CD4-positive, alpha-beta T cell (primary cell): ENCODE measurements at places on chromosomes 4 and X. TPM values are rescaled to one million over a fixed set of nuclear protein-coding genes. Genes with fewer than 3 reads are reported as not detected.
A peak's percentile ranks its signal among the peaks of the same experiment; 100 is the strongest.

USP17L11 gene
- not detected for total RNA-seq

DNA sequence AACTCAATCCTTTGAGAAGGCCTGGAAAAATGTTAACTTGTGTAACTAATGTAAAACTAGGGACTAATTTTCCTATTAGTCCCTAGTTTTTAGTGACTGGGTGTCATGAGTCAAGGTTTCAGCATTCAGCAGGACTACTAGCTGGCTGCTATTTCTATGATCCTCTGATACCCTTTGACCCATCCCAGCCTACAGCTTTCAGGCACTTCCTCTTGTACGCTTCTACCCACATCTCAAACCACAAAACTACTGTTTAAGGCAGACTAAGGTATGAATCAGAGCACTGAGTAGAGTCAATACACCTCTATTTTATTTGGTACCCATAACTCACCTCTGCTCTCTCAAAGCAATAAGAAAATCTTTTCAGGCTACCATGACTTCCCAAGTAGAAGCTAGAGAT, 809.6 kb downstream of the PDHA2 start:
- no peaks in the 10 kb centered on the region for H3K4me1 ChIP-seq
- H3K27ac ChIP-seq = no peak overlapping the region
- no peak overlapping the region for H3K4me3 ChIP-seq
- DNase-seq = no peak

DNA sequence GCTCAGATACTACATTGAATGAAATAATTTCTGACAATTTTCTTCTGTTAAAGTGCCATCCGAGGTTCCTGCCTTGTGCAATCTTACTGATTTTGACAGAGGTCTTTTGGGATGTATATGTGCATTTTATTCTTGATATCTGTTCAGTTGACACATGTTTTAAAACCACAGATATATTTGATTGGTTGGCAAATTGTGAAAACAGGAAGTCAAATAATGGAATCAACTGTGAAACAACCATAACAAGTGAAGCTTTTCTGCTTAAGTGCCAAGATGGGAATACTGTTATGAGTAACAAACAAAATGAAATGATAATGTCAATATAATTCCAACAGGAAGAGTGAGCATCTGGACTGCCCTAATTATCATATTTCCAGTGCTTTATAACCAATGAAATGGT, 84.9 kb upstream of the TET2 start:
- H3K4me1 ChIP-seq = no peaks in the 10 kb centered on the region
- no peaks in the 10 kb centered on the region for H3K27me3 ChIP-seq
- peak; percentile 7 for DNase-seq
- H3K4me3 ChIP-seq = no peak overlapping the region

DNA sequence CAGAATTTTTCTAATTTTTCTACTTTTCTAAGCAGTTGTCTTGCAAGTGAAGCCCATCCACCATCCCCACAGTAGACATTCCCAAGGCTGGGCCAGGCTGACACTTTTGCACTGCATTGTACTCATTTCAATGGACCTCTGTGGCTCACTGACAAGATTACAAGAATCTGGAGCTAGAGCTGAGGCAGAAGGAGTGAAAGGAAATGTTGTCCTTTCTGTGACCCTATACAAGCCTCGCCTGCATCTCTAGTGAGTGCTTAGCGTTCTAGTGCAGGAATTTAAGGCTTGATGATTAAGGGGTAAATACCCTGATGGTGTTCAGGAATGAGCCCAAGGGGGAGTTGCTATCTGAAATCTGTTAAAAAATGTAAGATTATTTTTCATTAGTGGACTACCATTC, 6.3 kb downstream of the MAGED1 start:
- H3K36me3 ChIP-seq = peaks cover 19% of the 10 kb centered on the region
- DNase-seq = no peak
- H3K27me3 ChIP-seq = no peaks in the 10 kb centered on the region

DNA sequence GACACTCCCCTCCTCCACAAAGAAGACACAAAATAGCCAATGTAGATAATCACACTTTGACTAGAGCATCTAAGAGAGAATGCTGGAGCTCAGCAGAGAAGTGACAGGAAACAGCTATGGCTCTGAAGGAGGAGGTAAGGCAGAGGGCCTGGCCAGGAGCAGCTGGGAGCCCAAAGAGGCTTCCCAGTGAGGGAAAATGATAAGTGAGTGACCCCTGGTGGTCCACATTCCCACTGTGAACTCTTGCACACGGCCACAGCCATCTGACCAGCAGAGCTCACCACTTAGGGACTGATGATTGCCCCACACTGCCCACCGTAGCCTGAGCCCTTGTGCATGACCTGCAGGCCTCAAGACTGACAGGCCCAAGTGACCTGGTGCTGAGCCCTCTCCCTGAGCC, 162.7 kb upstream of the GALNTL6 start:
- no peak for DNase-seq
- no peaks in the 10 kb centered on the region for H3K36me3 ChIP-seq
- no peaks in the 10 kb centered on the region for H3K4me1 ChIP-seq
- no peaks in the 10 kb centered on the region for H3K27me3 ChIP-seq
- no peak overlapping the region for H3K4me3 ChIP-seq
